ENCODE measurements at places on chromosomes 4 and X.

DNA sequence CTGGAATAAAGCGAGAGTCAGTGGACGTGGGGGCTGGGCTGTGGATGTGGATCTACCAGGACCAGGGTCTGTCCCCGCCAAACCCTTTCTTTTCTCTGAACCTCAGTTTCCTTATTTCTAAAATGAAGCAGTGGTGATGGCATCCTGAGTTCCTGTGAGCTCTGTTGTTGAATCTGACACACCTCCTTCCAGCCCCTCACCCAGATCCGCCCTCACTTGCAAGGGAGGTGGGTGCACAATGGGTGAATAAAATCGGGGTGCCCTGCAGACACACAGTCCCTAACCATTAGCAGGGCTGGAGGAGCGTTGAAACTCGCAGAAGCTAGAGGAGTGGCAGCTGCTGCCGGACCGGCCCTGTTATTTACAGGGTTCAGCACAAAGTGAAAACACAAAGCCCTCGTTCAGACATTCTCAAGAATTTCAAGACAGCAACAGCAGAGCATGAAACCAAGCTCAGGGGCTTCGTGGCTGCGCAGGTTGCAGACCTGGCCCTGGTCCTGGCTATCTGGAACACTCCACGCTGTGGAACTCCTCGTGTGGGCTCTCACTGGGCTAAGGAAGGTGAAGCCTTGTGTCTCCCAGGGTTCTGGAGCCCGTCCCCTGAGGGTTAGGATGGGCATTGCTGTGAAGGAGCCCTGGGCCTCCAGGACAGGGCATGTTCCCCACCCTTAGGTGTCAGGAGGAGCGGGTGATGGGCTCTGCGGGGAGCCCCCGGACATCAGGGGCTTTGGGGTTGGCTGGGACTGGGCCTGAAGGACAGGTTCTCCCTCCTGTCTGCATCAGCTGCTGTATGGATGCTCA, 42.9 kb downstream of the PSAPL1 start:
- DNase-seq = no peak

GRCh38 chrX:37420185-37420584, 71.0 kb downstream of the PRRG1 start:
- DNase-seq = no peak

- no peak for DNase-seq
Observed at GRCh38 chrX:133056341-133056740, 40.6 kb downstream of the USP26 start.

GRCh38 chr4:80035336-80035735, 37.7 kb downstream of the ANTXR2 start:
- DNase-seq = no peak

DNA sequence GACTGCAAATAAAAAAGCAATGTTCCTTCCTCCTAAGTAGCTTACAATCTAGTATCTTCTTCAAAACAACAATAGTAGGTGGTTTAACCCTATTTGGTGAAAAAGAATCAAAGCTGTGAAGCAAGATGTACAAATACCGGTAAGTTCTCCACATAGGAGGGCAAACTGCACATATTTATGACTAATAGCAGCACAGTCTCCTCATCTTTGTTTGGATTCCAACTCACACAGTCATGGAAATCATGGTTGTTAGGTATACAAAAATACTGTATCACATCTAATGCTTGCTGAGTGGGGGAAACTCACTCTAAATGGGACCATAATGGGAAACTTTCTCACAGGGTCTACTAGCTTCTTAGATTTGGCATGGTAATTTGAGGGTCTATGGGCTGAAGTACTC, 597.2 kb downstream of the INPP4B start:
- no peak for DNase-seq

DNA sequence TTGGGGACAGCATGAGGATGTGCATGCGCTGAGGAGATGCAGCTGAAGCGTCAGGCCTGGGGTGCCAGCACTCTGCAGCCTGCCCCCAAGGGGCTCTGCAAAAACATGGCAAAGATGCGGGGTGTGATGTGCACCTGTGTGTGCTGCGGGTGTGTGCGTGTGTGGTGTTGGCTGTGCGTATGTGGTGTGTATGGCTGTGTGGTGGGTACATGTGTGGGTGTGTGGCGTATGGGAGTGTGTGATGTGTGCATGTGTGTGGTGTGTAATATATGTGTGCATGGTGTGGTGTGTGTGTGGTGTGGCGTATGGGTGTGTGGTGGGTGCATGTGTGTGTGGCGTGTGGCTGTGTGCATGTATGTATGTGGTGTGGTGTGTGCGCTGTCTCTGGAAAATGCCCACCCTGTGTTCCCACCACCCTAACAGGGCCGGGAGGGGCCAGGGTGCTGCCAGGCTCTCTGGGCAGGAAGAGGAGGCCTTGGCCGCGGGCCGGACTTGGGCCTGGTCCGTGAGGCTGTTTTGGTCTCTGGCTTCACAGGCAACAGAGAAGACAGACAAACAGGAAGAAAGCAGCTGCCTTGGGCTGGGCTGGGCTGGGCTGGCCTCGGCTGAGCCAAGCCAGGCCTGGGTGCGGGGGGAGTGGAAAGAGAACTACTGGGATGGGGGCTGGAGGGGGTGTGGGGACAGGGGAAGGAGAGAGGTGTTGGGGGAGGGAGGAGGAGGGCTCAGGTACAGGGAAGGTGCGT, 1.1 kb upstream of the AVPR2 start:
- no peak for DNase-seq

GRCh38 chr4:82038936-82039335, 334.9 kb downstream of the HNRNPD start:
- DNase-seq = no peak

- no peak for DNase-seq
Observed at GRCh38 chrX:48910926-48911411, 477 bp downstream of the SLC35A2 start.

DNA sequence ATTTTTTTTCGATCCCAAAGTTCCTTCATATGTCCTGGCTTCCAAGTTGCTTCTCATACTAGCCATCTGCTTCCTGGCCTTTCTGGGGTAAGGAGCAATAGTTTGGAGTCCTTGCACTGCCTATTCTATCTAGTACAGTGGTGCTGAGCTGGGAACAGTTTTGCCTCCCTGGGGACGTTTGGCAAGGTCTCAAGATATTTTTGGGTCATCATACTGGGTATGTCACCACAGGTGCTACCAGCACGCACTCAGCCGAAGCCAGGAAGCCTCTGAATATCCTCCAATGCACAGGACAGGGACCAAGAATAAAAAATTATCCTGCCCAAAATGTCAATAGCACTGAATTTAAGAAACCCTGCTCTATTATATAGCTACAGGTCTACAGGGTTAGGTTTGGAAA, 35.4 kb upstream of the TMSB15B start:
- DNase-seq = no peak

GRCh38 chrX:96906741-96907140, 23.0 kb downstream of the RPA4 start:
- no peak for DNase-seq

GRCh38 chrX:49761481-49761880, 65.7 kb upstream of the PAGE1 start:
- no peak for DNase-seq

Data from HFF-Myc (cell line).